ENCODE measurements at places on chromosomes 5 and 9.
A peak's percentile ranks its signal among the peaks of the same experiment; 100 is the strongest.

GRCh38 chr5:165410476-165410875 is 1905.1 kb downstream of the MAT2B start:
- DNase-seq: no peak

- no peak for DNase-seq
Observed at GRCh38 chr5:75366787-75367186, 29.8 kb downstream of the HMGCR start.

- no peak for DNase-seq
Observed at GRCh38 chr9:91720313-91720712, 229.7 kb downstream of the ROR2 start.

DNA sequence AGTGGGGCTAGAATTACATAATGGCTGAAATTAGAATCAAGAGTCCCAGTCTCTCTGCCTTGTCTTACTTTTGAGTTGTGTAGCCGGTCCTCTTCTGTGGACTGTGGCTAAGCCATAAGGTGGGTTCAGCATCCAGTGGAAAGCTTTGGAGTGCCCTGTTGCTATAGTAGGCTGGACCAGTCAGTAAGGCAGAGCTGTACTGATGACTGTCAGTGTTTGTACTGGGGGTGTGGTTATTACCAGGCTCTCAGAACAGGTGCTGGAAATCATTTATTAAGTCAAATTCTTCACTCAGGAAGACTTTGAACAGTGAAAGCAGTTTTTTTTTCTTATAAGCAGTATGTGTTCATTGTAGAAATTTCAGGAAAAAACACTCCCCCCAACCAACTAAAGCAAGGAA is 129.4 kb downstream of the ZSWIM6 start:
- no peak for DNase-seq

DNA sequence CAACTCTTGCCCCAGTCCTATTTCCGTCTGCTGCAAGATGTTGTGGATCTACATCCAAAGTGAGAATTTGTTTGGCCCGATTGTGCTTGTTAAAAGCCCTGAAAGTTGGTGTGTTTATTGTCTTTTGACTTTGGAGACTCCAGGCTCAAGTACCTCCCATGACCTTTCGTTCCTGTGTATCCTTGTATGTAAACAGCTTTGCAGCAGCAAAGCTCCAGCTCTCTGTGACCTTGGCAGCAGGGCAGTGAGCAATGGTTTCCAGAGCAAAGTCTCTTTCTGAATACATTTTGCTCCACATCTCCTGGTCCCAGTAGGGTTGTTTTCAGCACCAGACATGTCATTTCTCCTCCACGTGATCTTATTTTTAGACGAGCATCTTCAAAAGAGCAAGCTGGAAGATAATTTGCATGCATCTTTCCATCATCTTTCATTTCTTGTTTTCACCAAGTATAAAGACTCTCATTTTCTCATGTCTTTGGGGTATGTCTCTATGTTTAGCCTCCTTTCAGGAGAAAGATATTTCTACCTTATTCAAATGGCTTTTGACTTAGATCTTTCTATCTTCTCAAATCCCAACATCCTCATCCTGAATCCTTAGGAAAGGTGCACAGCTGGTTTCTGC is 68.1 kb upstream of the ERCC6L2 start:
- DNase-seq: no peak

DNA sequence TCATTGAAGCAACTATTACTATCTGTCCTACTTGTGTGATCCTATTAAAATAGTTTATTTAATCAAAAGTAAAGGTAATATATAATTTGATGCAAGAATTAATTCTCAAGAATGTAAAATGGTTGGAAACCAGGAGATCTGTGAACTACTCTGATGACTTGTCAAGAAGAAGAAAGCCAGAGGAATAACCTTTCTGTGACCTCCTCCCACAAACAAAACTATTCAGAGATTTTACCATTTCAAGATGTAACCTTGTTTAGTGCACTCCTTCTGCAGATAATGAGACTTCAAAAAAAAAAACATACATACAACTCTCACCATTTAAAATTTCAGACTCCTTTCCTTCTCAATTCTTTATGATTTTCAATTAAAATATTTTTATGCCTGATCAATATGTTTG is 79.5 kb downstream of the RFX3 start:
- no peak for DNase-seq

DNA sequence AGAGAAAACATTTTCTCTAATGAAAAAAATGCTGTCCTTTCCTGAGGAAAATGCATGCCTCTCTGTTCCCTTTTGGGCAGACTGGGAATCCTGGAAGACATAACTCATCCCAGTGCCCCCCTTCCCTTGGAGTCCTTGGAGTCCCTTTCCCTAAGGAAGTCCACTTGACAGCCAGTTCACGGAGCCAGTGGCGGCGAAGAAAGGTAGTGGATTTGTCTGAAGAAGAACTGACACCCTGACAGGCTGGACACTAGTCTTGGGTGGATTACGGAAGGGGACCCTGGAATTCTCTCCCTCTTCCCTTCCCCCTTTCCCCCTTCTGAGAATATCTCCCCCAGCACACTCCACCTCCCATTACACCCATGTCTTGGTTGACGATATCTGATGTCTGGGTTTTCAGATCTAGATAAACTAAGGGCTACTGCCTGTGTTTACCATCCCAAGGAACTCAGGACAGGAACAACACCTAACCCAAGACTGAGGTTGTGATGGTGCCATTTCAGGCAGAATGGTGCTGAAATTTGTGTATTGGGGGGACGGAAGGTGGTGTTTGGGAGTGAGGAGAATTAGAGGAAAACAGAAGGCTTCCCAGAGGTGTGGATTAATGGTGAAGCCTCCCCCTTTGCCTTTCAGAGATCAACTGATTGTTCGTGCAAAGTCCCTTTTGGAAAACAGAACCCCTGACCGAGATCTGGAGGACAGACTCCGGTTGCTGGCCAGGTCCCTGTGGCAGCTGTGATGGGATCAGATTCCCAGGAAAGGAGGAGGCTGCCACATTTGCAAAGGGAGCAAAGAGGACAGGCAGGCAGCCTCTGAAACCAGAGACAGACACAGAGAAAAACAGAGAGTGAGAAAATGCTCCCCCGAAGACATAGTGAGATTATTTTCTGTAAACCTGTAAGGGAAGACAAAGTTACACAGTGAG is 704 bp downstream of the SPARC start:
- no peak for DNase-seq

GRCh38 chr9:18480662-18481093 is 6.7 kb downstream of the ADAMTSL1 start:
- no peak for DNase-seq

GRCh38 chr9:96766199-96766598 is 11.7 kb downstream of the ZNF510 start:
- DNase-seq: no peak

DNA sequence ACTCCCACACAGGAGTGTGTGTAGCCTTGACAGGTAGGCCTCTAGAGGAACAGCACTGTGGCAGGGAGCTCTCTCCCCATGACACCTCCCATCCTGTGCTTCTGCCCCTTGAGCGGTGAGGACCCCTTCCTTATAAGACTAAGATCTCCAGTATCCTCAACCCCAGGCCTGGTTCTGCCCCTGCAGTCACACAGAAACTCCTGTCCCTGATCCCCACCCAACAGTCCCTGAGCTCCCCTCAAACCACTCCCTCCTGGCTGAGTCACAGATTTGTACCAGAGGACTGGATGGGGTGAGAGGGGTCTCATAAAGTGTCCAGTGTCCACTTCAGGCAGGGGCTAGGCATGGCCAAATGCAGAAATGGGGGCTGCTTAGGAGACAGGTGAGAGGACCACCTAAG is 47.8 kb upstream of the CDKN2AIPNL start:
- DNase-seq: no peak

GRCh38 chr9:130313103-130313858 is 47.7 kb downstream of the HMCN2 start:
- no peak for DNase-seq

DNA sequence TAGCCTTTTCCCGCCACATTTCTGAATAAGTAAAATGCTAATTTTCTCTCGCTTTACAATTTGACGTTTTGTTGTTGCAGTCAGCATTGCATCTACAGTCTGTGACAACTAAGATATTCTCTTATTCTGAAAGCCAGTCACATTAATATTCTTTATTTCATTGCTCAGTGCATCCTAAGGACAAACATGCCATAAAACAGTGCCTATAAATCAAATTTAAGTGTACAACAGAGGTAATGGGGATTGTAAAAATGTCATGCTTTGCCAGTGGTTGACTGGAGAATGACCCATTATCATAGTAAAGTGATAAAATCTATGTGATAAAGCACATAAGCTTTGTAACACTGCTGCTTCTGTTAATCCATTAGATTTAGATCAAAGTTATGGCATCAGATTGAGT is 1850.0 kb upstream of the ACO1 start:
- DNase-seq: no peak

GRCh38 chr5:1270426-1270825 is 24.4 kb downstream of the TERT start:
- DNase-seq: no peak

DNA sequence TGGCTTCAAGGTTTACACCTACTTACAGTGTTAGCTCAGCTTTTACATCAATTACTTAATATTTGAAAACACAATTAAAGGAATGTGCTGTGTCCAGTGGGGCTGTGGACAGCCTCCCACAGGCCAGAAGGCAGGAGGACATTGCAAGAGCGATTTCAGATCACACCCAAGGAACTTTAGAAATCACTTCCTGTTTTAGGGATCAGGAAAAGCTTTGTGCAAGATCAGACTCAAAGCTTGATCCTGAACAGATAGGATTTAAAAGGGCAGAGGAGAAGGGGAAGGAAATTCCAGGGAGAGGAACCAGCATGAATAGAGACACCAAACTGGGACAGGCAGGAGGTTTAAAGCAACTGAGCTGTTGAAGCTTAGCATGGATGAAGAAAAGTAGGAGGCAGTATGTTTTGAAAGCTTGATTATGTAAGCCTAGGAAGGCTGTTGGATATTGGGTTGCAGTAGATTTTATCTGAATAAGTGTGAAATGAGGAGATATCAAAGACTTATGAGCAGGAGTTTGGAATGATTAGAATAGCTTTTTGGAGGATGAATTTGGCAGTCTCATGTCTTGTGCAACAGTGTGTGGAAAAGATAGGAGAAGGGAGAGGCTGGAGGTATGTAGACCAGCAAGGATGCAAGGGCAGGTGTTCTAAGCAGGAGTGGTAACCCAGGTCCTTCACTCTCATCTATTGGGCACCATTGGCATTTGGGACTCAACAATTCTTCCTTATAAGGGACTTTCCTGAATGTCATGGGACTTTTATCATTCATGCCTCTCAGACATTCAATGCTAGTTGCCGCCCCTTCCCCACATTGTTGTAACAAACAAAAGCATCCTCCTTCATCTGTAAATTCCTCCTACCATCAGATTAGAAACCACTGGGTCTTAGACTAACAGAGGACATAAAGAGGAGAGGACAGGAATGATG is 123.5 kb downstream of the TARS1 start:
- DNase-seq: no peak

- peak; percentile 43 for DNase-seq
Observed at GRCh38 chr9:127707766-127708165, 978 bp downstream of the CFAP157 start.

- DNase-seq: no peak
Observed at GRCh38 chr9:92029553-92029952, 79.5 kb upstream of the ROR2 start.

GRCh38 chr9:6616951-6617602 is 28.5 kb downstream of the GLDC start:
- DNase-seq: no peak

GRCh38 chr9:132287256-132287760 is 67.5 kb downstream of the SETX start:
- no peak for DNase-seq

DNA sequence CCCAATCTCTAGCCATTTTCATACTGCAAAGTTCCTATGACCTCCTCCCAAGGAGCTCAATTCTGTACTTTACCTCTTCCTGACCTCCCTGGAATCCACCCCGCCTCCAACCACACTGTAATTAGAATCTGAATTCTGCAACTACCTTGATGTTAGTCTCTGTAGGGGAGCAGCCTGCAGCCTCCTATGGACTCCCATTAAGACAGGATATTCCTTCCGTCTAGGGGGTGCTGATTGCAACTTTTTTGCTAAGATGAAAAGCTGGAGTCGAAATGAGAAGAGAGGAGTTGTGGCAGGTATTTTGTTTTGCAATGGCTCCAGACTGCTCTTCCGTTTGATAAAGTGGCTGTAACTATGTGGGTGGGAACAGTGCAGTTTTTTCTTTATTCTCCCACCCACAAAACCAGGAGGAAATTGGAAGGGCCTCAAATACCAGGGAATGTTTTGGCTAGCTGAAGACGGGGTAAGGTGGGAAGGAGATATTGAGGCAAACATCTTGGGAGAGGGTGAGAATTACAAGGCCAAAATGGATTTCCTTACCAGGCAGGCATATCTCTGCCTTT is 23.8 kb downstream of the ANXA2R start:
- DNase-seq: no peak

- peak; percentile 67 for DNase-seq
Observed at GRCh38 chr5:142881076-142881783, 111.1 kb downstream of the ARHGAP26 start.

DNA sequence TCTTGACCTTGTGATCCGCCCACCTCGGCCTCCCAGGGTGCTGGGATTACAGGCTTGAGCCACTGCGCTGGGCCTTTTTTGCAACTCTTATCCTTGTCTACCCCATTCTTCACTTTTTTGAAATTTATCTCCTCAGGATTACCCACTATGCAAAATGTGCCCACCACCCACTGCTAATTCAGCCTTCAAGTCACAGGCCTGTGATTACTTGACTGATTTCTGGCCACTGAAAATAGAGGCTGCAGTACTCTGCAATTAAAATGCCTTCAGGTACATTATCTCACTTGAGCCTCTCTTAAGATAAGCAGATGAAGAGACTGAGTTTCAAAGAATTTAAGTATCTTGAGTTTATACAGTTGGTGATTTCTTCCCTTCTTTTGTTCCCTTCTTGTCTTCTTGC is 112.4 kb upstream of the SPATA31D4 start:
- no peak for DNase-seq

- no peak for DNase-seq
Observed at GRCh38 chr5:108945094-108945493, 197.4 kb downstream of the FER start.

GRCh38 chr5:88144219-88145001 is 124.2 kb downstream of the TMEM161B start:
- DNase-seq: no peak

GRCh38 chr5:172110921-172111851 is 76.8 kb downstream of the STK10 start:
- peak; percentile 87 for DNase-seq

DNA sequence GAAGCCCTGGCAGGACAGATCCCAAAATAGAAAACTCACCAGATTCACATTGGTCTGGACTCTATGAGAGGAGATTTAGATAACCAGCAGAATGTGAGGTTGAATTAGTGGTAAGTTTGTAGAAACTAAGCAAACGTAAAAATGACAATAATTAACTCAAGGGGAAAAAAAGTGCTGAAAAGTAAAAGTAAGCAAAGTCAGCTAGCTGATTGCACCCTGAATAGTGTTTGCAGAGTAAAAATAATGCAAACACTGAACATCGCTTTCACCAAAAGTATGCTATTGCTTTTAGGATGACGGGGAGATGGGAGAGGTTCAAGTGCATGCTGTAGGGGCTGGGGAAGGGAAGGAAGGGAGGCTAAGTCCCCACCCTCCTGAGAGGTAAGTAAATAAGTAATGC is 92.5 kb upstream of the RARS1 start:
- no peak for DNase-seq

Data from CD4-positive, alpha-beta T cell treated with Interferon gamma for 1 hour (primary cell).